Renal pelvis (tissue), 12 donors: ENCODE measurements at places on chromosomes 1 and 21.
A peak's percentile ranks its signal among the peaks of the same experiment; 100 is the strongest.

GRCh38 chr1:13869172-13869797 is 169.3 kb downstream of the PRDM2 start:
- DNase-seq, result no peak

DNA sequence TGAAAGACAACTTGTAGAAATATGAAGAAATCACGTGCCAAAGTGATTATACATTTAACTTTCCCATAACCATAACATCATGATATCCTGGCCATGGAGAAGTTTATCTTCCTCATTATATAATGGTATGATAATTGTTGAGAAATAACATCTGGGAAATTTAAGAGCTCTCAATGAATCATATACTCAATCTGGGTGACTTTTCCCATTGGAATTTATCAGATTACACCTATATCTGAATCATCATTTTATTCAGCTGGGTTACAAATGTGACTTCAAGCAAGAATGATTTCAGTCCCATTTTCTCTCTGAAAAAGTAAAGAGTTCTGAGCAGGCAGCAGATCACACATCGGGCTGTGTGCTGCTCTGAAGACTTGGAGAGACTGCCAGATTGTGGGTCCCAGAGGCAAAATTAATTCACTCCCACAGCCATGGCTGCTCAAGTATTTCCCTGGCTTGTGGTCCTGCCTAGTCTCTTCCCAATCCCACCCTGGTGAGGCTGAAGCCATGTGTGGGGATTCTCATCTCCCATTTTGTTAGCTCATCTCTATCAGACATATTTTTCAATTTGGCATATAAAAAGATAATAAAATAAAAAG is 278.0 kb downstream of the MRPL39 start:
- DNase-seq, result no peak

DNA sequence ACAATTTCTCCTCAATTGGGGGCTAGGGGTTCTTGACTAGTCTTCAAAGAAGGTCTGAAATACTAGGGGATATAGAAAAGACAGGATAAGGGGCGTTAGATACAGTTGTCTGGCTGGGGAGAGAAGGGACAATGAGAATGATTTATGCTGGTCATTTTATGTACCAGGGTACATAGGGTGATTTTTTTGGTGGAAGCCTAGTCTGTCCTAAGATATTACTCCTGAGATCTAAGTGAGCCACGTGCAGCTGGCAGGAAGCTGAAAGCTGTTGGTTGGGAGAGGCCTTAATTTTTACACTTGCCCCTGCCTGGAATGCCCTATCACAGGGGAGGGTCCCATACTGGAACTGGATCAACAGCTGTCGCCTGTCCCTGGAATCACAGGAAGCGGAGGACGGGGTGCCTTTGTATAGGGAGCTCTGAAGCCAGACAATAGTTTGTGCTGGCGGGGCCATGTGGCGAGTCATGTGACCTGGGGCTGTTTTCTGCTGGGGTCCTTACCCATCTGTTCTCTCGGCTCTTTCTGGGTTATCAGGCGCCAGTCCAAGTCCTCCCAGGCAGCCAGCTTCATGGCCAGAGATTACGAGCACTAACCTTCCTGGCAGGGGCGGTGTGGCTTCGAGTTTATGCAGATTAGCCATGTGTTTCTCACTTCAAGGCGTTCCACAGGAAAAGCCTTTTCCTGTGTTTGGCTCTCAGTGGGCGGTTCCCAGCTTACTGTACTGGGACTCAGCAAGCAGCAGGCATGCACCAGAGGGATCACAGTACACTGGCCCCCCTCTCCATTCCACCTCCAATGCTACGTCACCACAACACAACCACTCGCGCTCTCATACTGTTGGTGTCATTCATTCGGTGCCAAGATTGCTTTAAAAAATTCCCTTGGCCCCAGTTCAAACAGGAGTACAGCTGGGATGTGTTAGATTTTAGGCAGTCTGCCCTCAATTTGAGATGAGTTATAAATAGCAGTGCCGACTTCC is 27.5 kb downstream of the ARID1A start:
- DNase-seq, result peak; percentile 94

GRCh38 chr1:31108861-31109260 is 43.3 kb upstream of the PUM1 start:
- no peak for DNase-seq

DNA sequence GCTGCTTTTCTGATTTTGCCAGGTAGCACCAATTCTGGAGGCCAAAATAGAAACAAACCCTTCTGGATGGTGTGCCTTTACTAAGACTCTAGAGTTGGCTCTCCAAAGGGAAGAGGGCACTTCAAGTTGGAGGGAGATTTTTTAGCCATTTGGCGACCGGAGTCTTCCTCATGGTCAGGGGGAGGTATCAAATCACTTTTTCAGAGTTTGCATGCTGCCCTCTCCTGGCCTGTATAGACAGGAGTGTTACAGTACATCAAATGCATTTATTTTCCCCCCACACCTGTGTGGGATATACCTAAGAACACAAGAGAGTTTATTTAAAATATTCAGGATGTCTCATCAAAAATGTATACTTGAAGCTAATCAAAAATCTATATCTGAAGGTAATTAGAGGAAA is 3.2 kb downstream of the GREM2 start:
- no peak for DNase-seq

DNA sequence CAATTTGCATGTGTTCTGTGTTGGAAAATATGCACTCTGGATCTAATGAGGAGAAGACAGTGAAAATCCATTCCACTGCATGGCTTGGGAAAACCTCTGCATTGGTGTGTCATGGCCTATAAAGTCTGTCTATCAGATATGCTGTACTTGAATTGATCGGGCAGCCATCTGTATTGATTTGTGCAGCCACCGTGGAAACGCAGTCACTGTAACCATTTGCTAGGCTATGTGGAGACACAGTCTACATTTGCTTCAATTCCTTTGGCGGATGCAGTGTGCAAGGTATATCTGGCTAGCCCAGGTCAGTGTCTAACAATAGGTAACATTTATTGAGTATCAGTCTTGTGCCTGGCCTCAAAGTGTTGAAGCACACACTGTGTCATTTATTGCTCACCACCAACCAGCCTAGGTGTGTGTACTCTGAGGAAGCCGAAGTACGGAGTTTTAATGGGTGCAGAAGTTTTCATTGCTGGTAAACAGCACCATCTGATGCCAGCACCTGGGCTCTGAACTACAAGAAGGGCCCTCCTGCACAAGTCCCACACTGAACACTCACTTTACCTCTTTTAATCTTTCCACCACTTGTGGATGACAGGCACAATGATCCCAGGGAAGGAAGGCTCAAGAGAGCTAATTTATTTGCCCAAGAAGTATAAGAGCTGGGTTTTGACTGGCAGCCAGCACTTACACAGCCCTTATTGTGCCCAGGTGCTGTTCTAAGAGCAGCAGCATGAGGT is 83.4 kb downstream of the DAB1 start:
- DNase-seq, result no peak

GRCh38 chr21:28444557-28444956 is 548.1 kb downstream of the LTN1 start:
- DNase-seq, result no peak

GRCh38 chr1:200453553-200453905 is 43.7 kb upstream of the ZNF281 start:
- no peak for DNase-seq

GRCh38 chr1:238364214-238364892 is 473.6 kb upstream of the ZP4 start:
- DNase-seq, result no peak

- DNase-seq, result no peak
Measured at GRCh38 chr1:47843059-47843458, 154.1 kb downstream of the TRABD2B start.

DNA sequence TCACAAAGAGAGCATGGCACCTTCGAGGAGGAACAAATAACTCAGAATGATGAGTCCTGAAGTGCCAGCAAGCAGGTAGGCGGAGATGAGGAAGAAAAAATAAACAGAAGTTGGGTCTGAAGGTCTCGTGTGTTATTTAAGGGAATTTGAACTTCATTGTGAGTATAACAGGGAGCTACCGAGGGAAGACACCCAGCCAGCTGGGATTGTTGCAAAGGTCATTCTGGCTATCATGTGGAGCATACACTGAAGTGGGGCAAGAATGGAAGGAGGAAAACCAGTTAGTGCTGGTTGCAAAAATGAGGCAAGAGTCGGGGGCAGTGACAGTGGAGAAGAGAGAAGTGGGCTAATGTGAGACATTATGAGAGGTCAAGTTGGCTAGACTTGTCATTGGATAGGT is 53.6 kb upstream of the RAP1A start:
- DNase-seq, result no peak

- DNase-seq, result no peak
Measured at GRCh38 chr1:244614879-244615278, 38.0 kb upstream of the DESI2 start.

- no peak for DNase-seq
Measured at GRCh38 chr1:155051777-155052398, 772 bp downstream of the ADAM15 start.

DNA sequence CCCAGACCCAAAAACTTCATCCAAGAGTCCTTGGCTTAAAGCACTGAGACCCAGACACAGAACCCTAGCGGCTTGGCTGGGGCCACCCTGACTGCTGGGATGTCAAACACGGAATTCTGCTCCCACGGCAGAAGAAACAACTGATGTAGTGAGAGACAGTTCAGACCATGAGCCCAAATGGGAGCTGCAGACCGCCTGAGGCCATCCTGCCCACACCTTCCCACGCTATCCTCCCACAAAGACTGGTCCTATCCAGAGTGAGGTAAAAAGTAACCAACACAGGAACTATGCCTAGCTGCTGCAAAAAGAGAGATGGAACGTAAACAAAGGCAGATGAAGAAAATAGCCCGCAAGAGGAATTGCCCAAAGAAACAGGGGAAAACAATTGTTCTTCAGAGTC is 203.3 kb downstream of the PTPRU start:
- no peak for DNase-seq

DNA sequence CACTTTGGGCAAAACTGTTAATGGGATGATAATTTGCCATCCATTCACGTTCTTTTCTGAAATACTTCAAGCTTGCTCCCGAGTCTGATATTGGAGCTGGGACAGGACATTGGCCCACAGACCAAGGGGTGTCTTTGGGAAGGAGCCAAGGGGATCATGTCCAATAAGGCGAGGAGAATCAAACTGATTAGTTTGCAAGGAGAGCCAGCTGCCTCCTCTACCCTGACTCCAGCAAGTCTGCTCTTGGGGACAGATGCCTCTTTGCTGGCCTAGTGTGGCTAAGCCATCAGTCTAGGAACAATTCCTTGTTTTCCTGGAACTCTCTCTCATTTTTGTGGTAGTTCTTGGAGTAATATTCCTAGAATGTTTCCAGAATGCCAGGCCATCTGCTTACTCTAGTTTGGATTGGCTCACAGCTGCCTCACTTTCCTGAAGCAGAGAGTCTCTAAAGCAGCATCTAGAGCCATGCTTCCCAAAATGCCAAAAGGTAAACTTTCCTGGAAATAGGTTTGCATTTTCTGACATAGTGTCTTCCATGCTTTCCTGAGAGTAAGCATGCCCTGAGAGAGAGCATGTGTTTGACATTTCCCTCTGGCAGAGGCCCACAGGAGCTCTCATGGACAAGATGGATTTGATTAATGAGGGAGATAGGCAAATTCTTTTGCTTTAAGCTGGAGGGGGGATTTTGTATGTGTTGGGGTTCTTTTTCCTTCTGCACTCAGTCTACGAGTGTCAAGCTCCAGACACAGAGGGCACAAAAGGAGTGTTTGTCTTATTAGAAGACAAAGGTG is 145.6 kb downstream of the GDAP2 start:
- no peak for DNase-seq

- DNase-seq, result no peak
Measured at GRCh38 chr1:45004281-45004920, 6.7 kb downstream of the HECTD3 start.

- DNase-seq, result no peak
Measured at GRCh38 chr1:230828421-230828820, 39.9 kb downstream of the C1orf198 start.

- DNase-seq, result no peak
Measured at GRCh38 chr21:32777269-32777668, 5.7 kb upstream of the PAXBP1 start.

DNA sequence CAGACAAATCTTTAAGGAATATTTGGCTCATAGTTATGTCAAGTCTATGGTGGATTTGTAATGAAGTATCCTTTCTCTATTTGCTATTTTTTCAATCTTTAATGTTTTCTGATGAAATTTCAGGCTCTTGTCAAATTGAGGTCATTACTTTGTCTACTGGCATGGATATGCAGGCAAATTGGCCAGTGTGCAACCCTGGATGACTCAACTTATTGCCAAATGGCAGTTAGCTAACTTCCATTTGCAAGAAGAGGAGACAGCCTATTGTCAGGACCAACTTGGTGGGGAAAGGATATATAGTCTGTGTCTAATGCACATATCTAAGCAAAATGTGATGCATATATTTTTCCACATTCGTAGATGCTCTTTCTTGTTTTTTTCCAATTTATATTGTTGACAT is 530.5 kb downstream of the PTBP2 start:
- DNase-seq, result no peak

DNA sequence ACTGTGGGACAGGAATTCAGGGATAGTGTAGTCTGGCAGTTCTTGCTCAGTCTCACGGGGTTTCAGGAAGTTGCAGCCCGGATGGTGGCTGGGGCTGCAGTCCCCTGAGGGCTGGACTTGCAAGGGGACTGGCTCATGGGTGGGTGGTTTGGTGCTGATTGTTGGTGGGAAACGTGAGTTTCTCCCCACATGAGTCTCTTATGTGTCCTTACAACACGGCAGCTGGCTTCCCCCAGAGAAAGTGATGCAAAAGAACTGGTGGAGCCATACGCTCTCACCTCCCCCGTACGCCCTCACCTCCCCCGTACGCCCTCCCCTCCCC is 64.9 kb downstream of the EVA1C start:
- DNase-seq, result no peak

GRCh38 chr1:56437959-56438358 is 141.4 kb downstream of the PLPP3 start:
- DNase-seq, result no peak

DNA sequence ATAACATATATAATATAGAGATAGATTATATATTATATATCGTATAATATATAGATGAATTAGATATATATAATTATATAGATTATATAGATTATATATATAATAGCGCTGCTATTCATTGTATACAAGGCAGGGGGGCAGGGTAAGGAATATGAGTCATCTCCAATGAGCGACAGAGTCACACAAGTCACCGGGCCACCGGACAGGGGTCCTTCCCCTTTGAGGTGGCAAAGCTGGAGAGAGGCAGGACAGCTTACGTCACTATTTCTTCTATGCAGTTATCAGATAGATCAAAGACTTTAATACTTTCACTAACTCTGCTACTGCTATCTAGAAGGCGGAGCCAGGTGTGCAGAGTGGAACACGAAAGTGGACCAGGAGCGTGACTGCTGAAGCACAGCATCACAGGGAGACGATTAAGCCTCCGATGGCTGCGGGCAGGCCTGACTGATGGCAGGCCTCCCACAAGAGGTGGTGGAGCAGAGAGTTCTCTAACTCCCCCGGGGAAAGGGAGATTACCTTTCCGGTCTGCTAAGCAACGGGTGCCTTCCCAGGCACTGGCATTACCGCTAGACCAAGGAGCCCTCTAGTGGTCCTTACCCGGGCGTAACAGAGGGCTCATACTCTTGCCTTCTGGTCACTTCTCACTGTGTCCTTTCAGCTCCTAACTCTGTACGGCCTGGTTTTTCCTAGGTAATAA is 2154.7 kb downstream of the MRPL39 start:
- peak; percentile 51 for DNase-seq

GRCh38 chr1:245014247-245015029 is 140.3 kb upstream of the KIF26B start:
- DNase-seq, result no peak
